EL (cell line): ENCODE measurements at places on chromosomes 5 and 9.
A peak's percentile ranks its signal among the peaks of the same experiment; 100 is the strongest.

DNA sequence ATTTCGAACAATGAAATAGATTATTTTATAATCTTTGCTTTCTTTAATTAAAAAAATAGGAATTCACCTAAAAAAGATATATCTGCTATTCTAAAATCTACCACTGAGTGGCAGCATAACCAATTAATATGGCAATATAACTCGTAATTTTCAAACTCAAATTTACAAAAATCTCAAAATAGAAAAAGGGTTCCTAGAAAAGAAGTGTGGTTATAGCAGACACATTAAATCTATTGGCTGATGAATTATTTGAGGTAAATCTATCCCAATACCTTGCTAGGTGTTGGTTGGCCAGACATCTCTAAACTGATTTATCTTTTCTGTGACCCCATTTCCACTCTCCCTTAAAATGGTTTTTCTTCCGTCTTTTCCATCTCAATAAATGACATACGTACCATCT, 30.2 kb upstream of the NRG2 start:
- peak; percentile 9 for DNase-seq

DNA sequence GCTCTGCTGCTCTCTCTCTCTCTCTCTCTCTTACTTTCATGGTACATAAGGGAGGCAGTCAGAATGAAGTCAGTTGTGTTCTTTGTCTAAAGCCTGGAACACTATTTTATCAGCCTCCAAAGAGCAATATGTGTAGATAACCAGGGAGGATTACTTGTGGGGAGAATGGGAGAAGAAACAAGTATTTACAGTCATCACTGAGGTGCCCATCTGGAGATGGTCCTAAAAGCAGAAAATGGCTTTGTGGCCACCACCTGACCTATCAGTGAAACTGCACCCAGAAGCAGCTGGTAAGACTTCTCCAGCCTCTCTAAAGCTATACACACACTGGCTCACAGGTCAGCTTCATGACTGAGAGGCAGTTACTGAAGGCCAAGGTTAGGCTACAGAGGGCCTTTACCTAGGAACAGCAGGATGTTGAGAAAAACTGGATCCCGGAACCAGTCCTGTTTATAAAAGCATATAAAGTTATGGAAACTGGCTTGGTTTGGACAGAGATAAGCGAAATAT, 75.1 kb downstream of the MRPS27 start:
- DNase-seq = peak; percentile 59

DNA sequence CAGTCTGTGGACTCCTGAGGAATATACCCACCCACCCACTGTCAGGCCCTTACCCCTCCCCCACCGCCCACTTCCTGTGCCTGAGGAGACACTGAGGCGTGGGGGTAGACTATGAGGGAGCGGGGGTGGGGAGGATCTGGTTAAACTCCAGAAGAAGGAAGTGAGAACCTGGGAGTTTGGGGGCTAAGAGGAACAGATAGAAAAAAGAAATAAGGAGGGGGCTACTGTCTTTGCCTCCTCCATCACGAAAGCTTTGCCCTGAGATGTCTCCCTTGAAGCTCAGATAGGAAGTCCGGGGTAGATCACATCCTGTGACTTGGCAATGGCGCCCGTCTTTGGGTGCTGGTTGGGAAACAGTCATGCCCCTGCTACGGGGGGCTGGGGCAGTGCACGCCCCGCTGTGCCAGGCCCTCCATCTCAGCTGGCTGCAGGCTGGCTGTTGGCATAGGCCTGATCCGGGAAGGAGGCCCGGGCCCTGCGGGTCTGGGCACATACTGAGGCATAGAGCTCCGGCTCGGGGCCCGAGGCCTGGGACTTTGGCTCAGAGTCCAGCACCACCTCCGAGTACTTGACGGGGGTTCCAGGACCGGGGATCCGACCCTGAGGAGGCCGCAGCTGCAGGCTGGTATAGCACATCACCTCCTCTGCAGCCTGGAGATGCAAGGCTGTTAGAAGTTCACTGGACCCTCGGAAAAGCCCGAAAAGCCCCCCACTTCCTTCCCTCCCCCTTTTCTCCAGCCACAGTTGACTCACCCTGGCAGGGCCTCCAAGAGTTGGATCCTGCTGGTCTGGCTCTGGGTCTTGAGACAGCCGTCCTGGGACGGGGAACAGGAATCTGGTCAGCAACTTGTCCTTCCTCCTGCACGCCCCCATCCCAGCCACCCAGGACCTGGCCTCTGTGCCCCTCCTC, 1.0 kb downstream of the SIT1 start:
- no peak for DNase-seq

GRCh38 chr9:11103525-11103924, 490.7 kb upstream of the PTPRD start:
- no peak for DNase-seq

GRCh38 chr9:7298123-7298522, 501.5 kb downstream of the DMAC1 start:
- no peak for DNase-seq

DNA sequence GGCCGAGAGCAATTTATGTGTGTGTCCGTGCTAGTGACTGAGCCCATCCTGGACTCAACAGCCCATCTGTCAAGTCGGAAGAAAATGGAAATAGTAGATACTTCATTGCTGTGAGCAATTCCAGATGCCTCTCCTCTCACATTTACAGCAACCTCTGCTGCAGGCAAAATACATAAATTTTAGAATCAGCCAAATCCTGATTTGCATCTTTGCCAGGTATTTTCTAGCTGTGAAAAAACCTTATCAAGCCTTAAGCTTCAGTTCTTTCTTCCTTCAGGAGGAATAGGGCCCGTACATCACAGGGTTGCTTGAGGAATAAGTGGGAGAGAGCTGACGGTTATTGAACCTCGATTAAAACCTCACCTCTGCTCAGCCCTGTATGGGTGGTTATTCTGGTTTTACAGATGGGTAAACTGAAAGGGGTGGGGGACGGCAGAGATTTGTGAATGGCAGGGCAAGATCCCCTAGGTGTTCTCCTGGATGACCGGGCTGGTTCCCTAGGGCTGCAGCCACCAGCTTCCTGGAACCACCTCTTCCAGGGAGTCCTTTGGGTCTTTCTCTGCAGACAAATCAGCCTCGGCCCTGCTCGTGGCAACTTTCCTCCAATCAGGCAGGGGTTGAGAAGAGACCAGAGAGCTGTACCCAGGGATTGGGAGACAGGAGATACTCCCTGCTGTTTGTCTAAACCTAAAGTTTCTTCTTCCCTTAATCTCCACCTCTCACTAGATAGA, 5.3 kb upstream of the MSX2 start:
- DNase-seq = no peak

- peak; percentile 29 for DNase-seq
These were observed 647.8 kb downstream of the TAF11L14 start for GRCh38 chr5:18281947-18282581.

- no peak for DNase-seq
These were observed 16.1 kb upstream of the MPDZ start for GRCh38 chr9:13295556-13295955.

DNA sequence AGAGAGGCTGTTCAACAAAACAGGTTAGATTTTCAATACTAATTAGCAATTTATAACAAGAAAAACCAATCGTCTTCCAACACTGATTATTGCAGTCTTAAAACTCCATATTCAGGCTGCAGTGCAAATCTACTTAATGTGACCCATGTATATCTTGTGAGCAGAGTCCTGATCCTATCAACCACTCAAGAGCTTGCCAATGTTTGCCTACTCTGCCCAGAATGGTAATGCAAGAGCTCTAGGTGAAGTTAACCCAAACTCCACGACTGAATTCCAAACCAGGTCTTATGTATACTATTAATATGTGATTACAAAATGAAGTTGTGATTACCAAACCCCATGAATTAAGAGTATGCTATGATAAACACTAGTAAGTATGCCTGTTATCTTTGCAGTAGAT, 17.1 kb downstream of the EFNA5 start:
- DNase-seq = no peak

GRCh38 chr9:136902259-136902821, 16.0 kb downstream of the TRAF2 start:
- peak; percentile 68 for DNase-seq

GRCh38 chr5:176131771-176132170, 106.5 kb upstream of the SIMC1 start:
- no peak for DNase-seq

- DNase-seq = no peak
These were observed 163.9 kb downstream of the SLF1 start for GRCh38 chr5:94782383-94782782.

DNA sequence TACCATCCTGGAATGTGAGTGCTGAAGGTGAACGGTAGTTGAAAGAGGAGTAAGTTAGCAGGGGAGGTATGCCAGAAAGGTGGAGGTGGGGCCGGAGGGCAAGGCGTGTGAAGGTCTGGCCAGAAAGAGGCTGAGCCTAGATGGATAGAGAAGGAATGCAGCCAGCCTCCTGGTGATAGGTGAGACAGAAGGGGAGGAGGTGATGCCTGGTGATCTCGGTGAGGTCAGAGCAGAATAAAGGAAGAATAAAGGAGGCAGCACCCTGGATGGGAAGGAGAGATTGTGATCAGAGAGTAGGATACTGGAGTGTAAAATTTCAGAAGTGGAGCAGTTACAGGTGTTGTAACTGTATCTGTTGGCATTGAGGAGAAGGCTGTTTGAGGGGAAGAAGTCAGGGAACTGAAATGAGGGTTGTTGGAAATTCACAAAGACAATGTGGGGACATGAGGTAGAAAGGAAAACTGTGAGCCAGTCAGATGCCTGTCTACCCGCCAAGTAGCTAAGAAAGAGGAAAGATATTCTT, 2.0 kb downstream of the GNG10 start:
- DNase-seq = no peak

GRCh38 chr9:38039907-38040682, 28.9 kb downstream of the SHB start:
- DNase-seq = no peak

- peak; percentile 63 for DNase-seq
These were observed 245.4 kb downstream of the MPDZ start for GRCh38 chr9:13033959-13034693.

DNA sequence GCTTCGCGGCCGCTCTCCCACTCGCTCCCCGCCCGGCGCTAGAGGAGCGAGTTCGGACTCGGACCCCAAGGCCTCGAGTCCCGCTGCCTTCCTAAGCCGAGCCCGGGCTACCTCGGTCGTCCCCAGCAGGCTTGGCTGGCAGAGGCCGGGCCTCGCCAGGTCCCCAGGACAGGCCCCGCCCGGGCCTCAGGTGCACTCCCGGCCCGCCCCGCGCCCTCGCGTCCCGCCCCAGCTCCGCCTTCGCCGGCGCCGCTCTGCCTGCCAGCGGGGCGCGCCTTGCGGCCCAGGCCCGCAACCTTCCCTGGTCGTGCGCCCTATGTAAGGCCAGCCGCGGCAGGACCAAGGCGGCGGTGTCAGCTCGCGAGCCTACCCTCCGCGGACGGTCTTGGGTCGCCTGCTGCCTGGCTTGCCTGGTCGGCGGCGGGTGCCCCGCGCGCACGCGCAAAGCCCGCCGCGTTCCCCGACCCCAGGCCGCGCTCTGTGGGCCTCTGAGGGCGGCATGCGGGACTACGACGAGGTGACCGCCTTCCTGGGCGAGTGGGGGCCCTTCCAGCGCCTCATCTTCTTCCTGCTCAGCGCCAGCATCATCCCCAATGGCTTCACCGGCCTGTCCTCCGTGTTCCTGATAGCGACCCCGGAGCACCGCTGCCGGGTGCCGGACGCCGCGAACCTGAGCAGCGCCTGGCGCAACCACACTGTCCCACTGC, at the start of gene SLC22A5:
Gene SLC22A5 (plus strand): TSS at position 237 of the 707 bp plus-strand sequence. CDS start 263 bp downstream, at position 500.
- DNase-seq = peak; percentile 68

DNA sequence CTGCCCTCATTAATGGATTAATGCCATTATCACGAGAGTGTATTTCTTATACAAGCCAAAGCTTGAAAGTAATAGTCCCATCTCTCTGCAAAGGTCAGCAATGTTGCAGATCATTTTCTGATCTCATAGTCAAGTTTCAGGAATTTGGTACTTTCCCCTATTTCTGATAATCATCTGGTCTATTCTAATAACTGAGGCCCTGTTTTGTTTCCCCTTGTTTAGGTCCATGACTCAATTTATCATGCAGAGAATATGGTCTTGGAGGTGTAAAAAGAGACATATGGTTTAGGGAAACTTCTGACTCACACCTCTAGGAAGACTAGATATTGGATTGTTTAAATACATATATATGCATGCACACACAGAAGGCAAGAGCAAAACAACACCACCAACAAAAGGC, 339.3 kb upstream of the NUDT12 start:
- peak; percentile 40 for DNase-seq

GRCh38 chr5:176481711-176482110, 33.5 kb downstream of the FAF2 start:
- no peak for DNase-seq

DNA sequence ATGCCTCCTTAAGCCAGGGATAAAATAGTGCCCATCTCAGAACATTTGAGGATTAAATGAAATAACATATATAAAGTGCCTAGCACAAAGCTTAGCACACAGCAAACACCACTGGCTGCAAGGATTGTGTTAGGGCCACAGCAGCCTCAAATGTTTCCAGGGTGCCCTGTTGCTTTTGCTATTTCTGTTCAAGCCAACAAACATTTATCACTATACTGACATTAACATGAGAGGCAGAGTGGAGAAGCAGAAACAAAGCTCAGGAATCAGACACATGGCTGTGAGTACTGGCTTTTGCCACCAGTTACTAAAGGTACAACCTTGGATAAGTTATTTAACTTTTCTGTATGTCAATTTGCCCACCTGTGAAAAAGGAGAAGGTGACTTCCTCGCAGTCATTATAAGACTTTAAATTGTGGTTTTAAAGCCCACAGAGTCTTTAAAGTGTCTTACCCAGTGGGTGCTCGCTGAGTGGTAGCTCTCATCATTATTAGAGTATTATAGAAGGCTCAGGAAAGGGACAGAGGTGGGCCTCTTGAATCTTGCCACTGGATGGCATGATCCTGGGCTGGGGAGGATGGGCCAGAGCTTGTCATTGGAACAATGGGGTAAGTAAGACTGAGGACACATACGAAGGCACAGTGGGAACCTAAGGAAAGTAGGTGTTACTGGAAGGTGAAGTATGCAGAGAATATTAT, 98.2 kb downstream of the MARCHF3 start:
- DNase-seq = no peak

DNA sequence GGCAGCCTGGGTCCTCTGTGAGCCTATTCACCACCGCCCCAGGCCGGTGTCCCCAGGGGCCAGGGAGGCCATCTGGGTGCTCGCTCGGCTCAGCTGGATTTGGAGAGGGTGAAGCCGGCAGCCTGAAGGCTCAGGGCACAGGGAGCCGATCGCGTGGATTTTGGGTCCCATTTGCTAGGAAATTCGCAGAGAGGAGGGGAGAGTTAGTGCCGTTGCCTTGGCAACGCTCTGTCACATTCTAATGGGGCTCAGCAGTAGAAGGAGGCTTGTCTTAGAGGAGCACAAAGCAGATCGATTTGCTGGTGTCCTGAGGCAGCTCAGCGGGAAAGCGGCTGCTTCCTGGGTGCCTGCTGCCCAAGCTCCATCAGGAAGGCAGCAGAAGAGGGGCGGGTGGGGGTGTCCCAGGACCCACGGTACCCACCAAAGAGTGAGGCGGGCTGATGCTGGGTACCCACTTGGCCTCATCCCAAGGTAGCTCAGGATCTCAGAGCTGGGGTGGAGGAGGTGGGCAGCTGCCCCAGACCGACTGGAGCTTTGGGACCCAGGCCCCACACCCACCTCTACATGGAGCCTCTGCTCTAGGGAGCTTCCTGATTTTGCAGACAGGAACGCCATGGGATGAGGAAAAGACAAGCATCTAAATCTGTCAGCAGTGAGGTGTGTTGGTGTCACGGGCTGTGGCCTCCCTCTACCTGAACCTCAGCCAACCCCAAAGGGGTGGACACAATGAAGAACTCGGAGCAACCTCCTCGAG, 17.1 kb upstream of the OLFM1 start:
- no peak for DNase-seq

- DNase-seq = no peak
These were observed 13.1 kb downstream of the UHRF2 start for GRCh38 chr9:6426117-6426516.
